Right kidney (tissue), 9 donors: ENCODE measurements at places on chromosomes 5 and 9.
A peak's percentile ranks its signal among the peaks of the same experiment; 100 is the strongest.

DNA sequence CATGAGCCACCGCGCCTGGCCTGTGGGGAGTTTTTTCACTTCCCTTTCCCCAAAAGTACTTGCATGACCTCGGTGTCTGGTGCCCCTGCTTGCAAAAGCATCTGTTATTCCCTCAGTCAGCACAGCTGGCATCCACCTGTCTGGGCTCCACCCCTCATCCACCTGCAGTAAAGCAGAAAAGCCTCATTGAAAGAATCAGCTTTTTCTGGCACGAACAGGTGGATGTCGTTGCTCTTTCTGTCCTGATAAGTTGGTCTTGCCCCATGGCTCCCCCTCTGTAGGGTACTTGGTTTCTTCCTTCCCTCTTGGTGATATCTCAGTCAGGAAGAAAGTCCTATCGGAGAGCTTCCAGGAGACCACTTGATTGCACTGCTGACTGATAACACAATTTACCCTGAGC lies 37.4 kb downstream of the WWC1 start:
- no peak for DNase-seq

- DNase-seq: no peak
These were observed 53.8 kb upstream of the ARAP3 start for GRCh38 chr5:141735823-141736222.

GRCh38 chr9:72855321-72855720 lies 97.5 kb downstream of the ALDH1A1 start:
- no peak for DNase-seq

DNA sequence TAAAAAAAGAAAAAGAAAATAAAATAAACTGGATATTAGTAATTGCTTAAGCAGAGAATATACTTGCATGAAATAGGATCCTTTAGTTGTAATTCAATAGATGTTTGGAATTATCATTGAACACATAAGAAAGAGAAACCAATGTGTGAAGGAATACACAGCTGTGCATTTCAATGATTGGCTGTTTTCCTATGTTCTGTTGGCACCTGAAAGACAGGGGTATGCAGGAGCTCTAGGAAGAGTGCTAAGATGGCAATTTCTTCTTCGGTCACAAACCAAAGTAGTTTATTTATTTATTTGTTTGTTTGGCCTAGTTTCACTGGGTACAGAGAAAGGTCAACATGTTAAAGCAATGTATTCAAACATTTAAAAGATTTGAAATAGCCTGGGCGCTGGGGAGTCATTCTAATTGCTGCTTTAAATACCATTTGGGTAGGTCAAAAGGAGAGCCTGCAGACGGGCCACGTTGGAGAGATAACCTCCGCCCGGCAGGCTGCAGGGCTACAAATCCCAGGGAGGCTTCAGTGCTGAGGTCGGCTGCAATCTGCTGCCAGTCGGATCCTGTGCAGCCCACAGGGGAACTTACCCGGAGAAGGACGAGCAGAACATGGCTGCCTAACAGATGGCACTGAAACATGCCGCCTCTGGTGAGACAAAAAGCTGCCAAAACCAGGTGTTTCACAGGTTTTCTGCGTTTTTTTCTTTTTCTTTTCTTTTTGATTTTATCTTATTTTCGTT lies 154.2 kb upstream of the TYRP1 start:
- no peak for DNase-seq

DNA sequence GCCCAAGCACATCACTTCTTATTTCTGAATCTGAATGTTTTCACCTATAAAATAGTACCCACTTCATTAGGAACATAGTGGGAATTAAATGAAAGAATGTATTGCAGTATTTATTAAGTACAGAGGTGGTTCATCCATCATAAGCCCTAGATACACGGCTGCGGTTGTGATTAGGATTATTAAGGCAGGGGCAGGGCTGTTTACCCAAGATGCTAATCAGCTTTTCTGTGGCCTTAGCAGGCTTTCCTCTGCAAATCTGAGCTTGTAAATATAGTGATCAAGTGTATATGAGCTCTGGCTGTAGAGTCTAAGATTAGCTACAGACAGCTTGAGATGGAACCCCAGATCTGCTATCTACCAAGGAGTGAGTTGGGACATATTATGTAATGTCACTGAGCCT lies 124.1 kb upstream of the ADRA1B start:
- DNase-seq: no peak

DNA sequence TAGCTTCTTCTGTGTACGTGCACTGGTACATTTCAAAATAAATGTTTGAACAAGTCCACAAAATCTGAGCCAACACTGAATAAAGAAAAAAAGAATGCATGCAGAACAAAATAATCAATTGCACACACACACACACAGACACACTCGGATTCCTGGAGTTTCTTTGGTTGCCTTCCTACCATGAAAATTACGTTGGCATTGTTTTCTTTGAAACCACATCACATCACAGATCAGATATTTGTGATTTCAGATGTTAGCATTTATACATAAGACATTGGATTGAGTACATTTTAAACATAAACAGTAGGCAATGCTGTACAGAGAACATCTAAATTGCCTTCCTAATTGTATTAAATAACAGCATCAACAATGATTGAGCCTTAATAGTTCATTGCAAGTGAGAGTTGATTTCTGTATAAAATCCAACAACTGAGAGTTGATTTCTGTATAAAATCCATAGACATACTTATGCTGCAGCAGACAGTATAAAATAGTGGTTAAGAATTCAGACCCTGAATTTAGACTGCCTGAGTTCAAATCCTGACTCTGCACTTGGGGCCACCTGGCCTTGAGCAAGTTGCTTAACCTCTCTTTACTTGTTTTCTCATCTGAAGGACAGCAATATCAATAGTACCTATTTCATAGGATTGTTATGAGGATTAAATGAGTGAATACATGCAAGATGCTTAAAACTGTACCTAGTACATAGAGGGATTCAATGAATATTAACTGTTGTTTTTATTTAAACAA lies 101.7 kb upstream of the IFNE start:
- no peak for DNase-seq

DNA sequence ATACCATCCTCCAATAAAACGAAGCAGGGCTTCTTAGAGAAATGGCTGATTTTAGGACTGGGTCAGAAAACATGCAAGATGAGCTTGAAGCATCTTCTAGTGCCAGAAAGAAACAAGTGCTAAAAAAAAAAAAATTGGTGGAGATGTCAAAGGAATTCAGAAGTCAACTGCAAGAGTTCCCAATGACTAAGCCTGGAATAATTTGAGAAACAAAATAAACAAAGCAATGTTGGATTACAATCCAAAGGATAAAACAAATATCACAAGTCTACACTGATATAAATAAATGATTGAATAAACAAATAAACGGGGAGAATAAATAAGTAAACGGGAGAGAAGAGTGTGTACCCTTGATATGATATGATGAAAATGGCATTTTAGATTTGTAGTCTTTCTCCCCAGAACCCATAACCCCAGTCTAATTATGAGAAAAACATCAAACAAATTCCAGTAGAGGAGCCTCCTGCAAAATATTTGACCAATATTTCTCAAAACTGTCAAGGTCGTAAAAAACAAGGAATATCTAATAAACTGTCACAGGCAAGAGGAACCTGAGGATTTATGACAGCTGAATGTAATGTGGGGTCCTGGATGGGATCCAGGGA lies 63.5 kb upstream of the CCL21 start:
- DNase-seq: no peak

DNA sequence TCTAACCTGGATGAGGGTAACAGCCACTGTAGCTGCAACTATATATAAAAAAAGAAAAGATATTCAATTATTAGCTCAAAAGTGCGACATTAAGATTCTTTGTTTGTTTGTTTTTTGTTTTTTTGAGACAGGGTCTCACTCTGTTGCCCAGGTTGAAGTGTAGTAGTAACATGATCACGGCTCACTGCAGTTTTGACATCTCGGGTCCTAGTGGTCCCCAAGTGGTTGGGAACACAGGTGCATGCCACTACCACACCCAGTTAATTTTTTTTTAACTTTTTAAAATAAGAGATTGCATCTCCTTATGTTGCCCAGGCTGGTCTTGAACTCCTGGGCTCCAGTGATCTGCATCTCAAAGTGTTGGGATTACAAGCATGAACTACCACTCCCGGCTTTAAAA lies 61.8 kb downstream of the MEF2C start:
- no peak for DNase-seq

DNA sequence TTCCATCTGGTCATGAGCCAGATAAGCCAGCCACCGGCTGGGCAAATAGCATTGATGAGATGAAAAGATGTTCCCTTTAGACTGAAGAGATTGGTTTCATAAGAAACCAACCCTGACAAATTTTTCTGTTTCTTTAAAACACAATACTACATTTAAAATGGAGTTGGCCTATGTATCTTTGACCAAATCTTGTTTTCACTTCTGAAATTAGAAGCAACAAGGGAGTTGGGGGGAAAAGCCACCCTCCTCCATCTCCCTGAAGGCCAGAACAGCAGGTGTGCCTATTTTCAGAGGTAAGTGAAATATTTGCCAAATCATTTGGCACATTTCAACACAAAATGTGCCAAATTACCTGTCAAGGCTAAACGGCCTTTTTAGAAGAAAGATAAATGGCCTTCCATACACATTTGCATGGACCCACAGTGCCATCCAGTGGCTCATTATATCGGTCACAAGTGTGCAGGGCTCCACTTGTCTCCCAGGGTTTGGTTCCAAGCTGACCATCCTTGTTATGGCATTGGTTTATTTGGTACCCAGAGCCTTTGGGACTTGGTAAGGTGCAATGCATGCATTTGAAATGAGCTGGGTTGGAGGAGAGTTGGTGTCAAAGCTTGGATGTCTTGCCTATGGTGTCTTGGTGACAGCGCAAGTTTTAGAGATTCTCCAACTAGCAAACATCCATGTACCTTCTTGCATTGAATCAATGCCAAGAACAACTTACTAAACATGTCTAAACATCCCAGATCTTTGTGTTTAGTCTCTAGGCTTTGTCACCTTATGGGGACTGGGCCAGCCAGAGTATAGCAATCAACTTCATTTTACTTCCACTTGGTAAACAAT lies 372.0 kb upstream of the KIF2A start:
- DNase-seq: peak; percentile 38

- DNase-seq: no peak
These were observed 128.1 kb downstream of the MYO10 start for GRCh38 chr5:16808021-16808420.

DNA sequence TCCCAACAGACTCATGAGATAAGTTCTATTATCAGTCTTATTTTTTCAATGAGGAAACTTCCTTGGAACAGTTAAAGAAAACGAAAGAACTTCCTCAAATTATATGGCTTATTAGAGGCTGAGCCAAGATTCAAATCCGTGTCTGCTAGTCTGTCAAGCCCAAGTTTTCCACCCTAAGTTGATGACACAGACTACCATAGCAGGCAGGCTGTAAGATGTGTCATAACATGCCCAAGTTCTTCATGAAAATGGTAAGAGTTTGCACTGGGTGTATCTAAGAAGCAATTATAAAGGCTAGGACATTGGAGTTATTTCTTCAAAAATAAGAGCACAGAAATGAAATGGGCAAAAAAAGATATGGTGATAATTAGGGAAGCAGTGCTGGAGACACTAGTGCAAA lies 634.5 kb downstream of the BRINP1 start:
- DNase-seq: no peak

- no peak for DNase-seq
These were observed 64.4 kb upstream of the COL15A1 start for GRCh38 chr9:98879094-98879962.

GRCh38 chr9:76150013-76150412 lies 244.2 kb downstream of the RFK start:
- DNase-seq: no peak

DNA sequence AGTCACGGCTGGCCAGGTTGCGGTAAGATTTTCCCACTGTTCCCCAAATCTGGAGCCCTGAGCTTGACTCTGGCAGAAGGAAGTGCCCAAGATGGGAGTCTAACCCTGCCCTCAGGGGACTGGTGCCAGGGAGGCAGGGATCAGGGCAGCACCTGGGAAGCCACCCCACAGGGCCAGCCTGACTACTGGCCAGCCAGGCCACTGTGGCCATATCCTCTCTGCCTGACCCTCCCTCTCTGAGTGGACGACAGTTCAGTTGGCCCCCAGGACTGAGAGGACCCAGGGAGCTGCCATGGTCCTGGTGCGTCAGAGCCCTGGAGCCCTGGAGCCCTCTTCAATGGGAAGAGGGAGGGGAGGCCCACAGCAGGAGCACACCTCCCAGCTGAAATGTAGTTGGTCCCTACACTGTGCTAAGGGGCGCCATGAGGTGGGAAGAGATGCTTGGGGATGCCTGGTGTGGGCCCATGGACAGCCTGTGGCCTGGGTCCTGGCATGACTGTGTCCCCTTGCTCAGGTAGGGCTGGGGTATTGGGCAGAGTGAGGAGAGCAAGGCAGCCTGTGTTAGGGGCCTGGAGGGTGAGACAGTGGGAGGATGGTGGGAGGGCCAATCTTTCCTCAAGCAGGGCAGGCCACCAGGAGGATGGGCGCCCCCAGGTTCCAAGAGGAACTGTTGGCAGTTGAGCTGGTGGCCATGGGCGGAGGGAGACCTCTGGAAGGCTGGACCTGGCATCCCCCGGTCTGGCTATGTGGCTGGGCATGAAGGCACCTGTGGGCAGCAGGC lies 81.1 kb downstream of the PHF2 start:
- no peak for DNase-seq

GRCh38 chr9:27462434-27462833 lies 61.7 kb upstream of the IFNK start:
- DNase-seq: no peak

DNA sequence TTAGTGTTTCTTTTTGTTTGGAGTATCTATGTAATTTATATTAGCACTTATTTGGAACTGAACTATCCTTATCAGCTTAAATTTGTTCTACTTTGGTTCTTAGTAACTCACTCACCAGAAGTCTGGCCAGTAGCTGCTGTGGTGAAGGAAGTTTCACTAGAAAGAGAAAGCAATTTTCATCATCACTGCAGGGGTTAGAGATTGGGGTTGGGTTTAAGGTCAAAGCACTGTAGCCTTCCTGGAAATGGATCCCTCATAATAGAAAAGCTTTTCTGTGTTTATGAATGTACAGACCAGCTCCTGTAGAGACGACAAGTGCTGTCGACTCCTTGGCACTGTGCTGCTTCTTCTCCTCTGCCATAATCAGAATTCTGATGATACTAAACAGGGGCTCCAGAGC lies 22.2 kb downstream of the MROH2B start:
- DNase-seq: no peak

- no peak for DNase-seq
These were observed 93.9 kb downstream of the YTHDC2 start for GRCh38 chr5:113607361-113607760.
